ENCODE measurements at places on chromosomes 2 and 18.

DNA sequence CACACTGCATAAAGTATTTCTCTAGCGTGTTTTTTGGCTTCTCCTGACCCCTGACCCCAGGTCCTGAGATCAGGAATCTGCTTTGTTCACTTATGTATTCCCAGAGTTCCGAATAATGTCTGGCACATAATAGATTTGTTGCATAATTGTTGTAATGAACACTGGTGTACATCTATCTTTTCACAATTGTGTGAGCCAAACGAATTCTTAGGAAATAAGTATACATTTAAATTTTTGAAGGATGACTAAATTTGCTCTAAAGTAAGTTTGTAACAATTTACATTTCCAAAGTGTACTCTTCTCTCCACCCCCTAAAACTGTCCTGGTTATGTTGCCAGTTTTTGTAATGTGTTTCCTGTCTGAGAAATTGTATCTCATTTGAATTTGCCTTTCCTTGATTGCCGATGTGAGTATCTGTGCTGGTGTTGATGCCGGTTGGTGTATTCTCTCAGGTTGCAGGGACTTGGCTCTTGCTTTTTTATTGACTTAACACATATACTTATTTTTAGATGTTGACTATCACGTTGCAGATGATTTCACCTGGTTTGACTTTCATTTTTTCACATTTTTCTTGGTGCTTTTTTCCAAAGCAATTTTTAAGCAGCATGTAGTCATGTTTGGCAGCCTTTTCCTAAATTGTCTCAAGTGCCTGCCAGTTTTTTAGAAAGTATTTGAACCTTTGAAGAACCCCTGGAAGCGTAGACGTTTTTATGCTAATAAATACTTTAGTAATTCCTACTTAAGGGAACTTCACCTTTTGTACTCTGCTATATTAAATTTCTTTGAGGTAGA lies 16.1 kb upstream of the FARP2 start:
- no peak for DNase-seq

DNA sequence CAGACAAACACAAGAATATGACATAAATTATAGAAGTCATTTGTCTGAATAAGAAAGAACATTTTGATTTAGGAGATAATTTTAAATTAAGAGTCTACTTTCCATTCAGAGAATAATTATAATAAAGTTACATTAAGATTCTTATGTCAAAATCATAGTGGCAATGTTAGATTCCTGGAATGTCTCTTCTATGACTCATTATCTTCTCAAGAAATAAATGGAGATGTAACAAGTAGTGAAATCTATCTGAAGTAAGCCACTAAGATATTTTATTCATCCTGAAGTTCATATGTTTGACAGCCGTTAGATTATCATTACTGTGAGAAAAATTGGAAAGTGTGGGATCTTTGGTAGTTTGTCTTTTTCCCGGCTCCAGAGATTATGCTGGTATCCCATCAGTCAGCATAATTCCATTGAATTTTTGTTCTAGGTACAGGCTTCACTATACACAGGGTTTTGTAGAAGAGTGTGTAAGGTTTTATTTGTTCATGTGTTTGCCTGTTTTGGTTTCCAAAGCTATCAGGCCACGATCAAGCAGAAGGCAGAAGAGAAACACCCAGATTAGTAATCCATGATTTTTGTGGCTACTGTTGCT lies 1246.6 kb upstream of the LRRTM1 start:
- DNase-seq, result no peak

GRCh38 chr2:86037141-86037794 lies 68.4 kb downstream of the POLR1A start:
- peak; percentile 77 for DNase-seq

- DNase-seq, result no peak
Observed at GRCh38 chr2:133400411-133400810, 167.9 kb downstream of the NCKAP5 start.

Measured in natural killer cell treated with Interleukin-12 subunit alpha and Interleukin-12 subunit beta and Interleukin-15 and Interleukin-18, amount 100 ng/mL, for 72 hours (primary cell).